Psoas muscle (tissue), 8 donors: ENCODE measurements at places on chromosomes 7 and 10. TPM values are rescaled to one million over a fixed set of nuclear protein-coding genes. Genes with fewer than 3 reads are reported as not detected.

Gene MEOX2
- 4.0 TPM for polyA plus RNA-seq

GRCh38 chr10:47112612-47113011, 187.4 kb upstream of the GDF10 start:
- no peak for DNase-seq
- no peak overlapping the region for H3K27ac ChIP-seq
- H3K27me3 ChIP-seq: no peaks in the 10 kb centered on the region
- H3K4me1 ChIP-seq: no peaks in the 10 kb centered on the region
- H3K36me3 ChIP-seq: no peaks in the 10 kb centered on the region
- no peak overlapping the region for H3K4me3 ChIP-seq

DNA sequence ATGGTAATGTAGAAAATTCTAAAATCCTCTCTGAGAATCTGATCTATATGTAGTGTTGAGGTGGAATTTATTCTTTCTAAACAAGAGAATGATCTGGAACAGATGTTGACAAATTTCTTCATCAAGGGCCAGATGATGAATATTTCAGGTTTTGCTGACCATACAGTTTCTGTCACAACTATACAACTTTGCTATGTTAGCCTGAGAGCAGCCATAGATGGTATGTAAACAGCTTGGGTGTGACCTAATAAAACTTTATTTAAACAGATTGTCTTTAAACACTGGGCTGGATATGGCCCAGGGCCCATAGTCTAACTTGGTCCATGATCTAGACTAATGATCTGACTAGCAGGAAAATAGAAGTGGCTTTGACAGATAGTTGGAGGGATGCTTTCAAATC, 213.6 kb upstream of the CELF2 start:
- DNase-seq: no peak
- H3K27ac ChIP-seq: no peak overlapping the region
- H3K4me1 ChIP-seq: no peaks in the 10 kb centered on the region
- H3K36me3 ChIP-seq: no peaks in the 10 kb centered on the region

Gene PTPRZ1
- 0.08 TPM for polyA plus RNA-seq

GRCh38 chr10:127979045-127979444, 72.1 kb downstream of the PTPRE start:
- H3K27me3 ChIP-seq: no peaks in the 10 kb centered on the region
- no peak overlapping the region for H3K4me3 ChIP-seq
- H3K27ac ChIP-seq: no peak overlapping the region

- no peak for DNase-seq
- no peaks in the 10 kb centered on the region for H3K36me3 ChIP-seq
- H3K27me3 ChIP-seq: no peaks in the 10 kb centered on the region
- H3K27ac ChIP-seq: no peak overlapping the region
- no peak overlapping the region for H3K4me3 ChIP-seq
Observed at GRCh38 chr10:80452069-80452468, 2.0 kb upstream of the TSPAN14 start.

- no peak overlapping the region for H3K4me3 ChIP-seq
- H3K27ac ChIP-seq: no peak overlapping the region
- H3K27me3 ChIP-seq: no peaks in the 10 kb centered on the region
Observed at GRCh38 chr10:113520690-113521474, 32.0 kb upstream of the HABP2 start.

Gene PPRC1
- 14.7 TPM for polyA plus RNA-seq

- no peaks in the 10 kb centered on the region for H3K4me1 ChIP-seq
- no peak for DNase-seq
- H3K36me3 ChIP-seq: peaks cover 22% of the 10 kb centered on the region
- H3K27ac ChIP-seq: no peak overlapping the region
Observed at GRCh38 chr10:103072276-103072675, 120.8 kb downstream of the NT5C2 start.

GRCh38 chr10:49307921-49308320, 9.0 kb downstream of the C10orf71 start:
- peaks cover 57% of the 10 kb centered on the region for H3K36me3 ChIP-seq
- no peak for DNase-seq
- no peaks in the 10 kb centered on the region for H3K27me3 ChIP-seq
- no peak overlapping the region for H3K27ac ChIP-seq

DNA sequence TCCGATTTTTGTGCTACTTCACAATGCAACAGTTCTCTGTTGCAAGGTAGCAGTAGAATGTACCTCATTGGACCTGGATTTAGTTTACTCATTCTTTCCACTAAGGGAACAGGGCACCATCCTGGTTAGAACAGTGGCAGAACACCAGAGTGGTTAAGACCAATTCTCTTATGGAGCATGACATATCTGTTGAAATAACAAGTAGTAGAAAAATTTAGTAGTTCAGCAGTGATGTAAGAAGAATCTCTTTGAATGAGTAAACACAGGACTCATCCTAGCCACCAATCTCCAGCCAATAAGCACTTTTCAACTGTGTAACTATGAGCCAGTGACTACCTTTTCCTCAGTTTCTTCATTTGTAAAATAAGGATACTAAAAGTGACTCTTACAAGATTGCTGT, 2.4 kb downstream of the ANKRD22 start:
- no peak for DNase-seq
- no peaks in the 10 kb centered on the region for H3K4me1 ChIP-seq
- peaks cover 4% of the 10 kb centered on the region for H3K27me3 ChIP-seq
- H3K27ac ChIP-seq: no peak overlapping the region
- no peak overlapping the region for H3K4me3 ChIP-seq
- no peaks in the 10 kb centered on the region for H3K36me3 ChIP-seq

DNA sequence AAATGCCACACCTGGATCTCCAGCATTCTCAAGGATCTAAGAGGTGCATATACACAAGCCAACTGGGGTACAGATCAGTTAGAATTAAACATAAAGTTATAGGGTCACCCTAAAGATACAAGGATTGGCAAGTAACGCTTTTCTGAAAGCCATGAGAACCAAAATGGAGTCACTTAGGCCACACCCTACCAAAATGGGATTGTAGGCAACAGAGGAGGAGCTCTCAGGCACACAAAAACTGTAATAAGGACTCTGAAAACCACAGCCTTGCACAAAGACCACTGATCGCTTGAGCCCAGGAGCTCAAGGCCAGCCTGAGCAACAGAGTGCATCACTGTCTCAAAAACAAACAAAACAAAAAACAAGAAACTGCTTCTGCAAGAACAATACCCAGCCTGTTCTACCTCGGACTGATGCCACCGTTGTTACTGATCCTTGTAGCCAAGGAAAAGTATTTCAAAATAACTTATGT, 35.5 kb downstream of the SVOPL start:
- H3K4me1 ChIP-seq: no peaks in the 10 kb centered on the region
- no peak overlapping the region for H3K4me3 ChIP-seq
- peaks cover 3% of the 10 kb centered on the region for H3K27me3 ChIP-seq
- H3K27ac ChIP-seq: no peak overlapping the region
- no peak for DNase-seq

GRCh38 chr10:81820418-81820817, 54.6 kb upstream of the NRG3 start:
- H3K27ac ChIP-seq: no peak overlapping the region
- H3K4me1 ChIP-seq: no peaks in the 10 kb centered on the region
- no peak overlapping the region for H3K4me3 ChIP-seq

DNA sequence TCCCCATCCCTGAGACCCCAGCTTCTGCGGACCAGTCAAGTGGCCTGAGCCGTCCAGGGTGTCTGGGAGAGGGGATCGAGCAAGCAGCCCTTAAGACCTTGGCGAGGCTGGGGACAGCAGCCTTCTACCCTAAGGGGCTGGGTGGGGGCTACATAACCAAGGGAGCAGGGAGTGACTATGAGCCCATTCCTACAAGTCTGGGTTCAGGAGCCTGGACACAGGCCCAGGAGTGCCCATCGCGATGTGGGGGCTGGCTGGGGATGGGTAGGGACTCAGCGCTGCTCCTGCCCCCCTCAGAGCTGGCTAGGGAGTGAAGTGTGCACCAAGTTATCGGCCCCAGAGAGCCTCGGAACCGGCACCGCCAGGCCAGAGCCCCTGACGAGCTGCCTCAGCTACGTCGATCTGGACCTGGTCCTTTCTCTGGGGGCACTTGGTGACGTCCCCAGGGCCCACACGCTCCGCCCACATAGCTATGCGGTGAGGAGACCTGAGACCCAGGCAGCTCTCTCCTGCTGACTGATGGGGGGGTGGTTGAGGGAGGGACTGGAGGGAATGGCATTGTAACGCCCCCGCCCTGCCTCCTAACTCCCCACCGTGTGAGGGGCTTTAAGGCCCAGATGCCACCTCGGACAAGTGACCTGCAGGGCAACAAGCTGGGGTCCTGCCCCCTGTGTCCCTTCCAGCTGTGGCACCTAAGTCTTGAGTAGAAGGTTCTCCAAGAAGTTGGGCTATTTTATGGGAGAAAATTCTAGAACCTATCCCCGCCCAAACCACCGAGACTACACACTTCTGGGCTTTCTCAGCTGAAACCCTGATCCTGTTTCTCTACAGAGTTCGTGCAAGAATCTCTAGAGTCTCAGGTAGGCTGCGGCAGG, 2.5 kb downstream of the SAP25 start:
- no peak overlapping the region for H3K4me3 ChIP-seq
- H3K4me1 ChIP-seq: no peaks in the 10 kb centered on the region
- peak; percentile 47 for DNase-seq
- H3K27ac ChIP-seq: no peak overlapping the region
- H3K36me3 ChIP-seq: peaks cover 38% of the 10 kb centered on the region
- H3K27me3 ChIP-seq: peaks cover 50% of the 10 kb centered on the region

DNA sequence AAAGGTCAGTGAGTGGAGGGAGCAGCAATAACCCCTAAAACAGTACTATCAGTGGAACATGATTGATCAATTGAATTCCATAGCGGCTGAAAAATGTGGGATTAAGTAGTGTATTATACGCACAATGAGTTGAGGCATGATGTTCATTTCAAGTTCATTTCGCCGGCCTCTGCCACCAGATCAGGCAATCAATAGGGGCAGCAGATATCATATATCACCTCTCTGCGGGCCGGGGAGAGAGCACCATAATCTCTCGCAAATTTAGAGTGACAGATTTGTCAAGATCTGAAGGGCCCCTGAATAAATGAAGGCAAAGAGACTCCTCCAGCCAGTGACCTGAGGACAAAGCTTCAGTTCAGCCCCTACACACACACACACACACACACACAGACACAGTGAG, 58.5 kb downstream of the PAX2 start:
- H3K4me1 ChIP-seq: no peaks in the 10 kb centered on the region
- H3K27ac ChIP-seq: no peak overlapping the region
- H3K4me3 ChIP-seq: no peak overlapping the region
- H3K27me3 ChIP-seq: no peaks in the 10 kb centered on the region

DNA sequence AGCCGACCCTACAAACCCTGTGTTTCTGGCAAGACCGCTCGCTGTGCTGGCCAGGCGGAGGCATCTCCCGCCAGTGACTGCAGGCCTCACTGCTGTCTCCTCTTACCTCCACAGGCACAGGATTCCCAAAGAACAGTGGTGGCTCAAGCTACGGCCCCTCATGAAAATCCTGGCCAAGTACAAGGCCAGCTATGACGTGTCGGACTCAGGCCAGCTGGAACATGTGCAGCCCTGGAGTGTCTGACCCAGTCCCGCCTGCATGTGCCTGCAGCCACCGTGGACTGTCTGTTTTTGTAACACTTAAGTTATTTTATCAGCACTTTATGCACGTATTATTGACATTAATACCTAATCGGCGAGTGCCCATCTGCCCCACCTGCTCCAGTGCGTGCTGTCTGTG, 36.2 kb downstream of the PITRM1 start:
- no peaks in the 10 kb centered on the region for H3K27me3 ChIP-seq
- H3K27ac ChIP-seq: peak overlapping the region; percentile 87
- peak overlapping the region; percentile 48 for H3K4me3 ChIP-seq
- H3K4me1 ChIP-seq: peaks cover 24% of the 10 kb centered on the region

DNA sequence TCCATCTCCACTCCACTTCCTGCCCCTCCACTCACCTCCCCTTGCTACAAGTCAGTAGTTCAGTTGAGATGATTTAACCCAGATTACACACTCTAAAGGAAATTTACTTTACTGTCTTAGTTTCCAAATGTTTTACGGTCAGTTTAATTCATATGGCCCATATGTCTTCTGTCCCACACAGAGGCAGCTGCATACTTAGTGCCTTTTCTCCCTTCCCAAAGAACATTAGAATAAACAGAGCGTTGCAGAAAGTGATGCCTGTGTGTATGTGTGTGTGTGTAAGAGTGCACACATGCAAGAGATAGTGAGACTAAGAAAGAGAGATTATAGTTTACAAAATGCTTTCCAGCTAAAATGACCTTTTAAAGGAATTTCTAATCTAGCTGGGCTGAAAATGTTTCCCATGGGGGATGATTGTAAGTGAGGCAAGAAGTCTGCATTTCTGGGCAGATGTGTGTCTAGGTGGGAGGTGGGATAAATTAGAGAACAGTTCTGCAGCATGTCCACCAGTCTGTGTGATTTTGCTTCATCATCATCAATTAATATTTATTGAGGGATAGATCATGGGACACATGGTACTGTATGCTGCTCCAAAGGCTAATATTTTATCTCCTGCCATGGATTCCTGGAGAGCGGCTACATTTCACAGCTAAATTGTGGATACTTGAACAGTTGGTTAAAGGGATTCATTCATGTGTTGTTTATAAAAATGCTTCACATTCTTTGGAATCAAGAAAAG, 81.5 kb downstream of the NXPH1 start:
- DNase-seq: no peak
- H3K27me3 ChIP-seq: no peaks in the 10 kb centered on the region
- H3K36me3 ChIP-seq: no peaks in the 10 kb centered on the region
- no peak overlapping the region for H3K27ac ChIP-seq

DNA sequence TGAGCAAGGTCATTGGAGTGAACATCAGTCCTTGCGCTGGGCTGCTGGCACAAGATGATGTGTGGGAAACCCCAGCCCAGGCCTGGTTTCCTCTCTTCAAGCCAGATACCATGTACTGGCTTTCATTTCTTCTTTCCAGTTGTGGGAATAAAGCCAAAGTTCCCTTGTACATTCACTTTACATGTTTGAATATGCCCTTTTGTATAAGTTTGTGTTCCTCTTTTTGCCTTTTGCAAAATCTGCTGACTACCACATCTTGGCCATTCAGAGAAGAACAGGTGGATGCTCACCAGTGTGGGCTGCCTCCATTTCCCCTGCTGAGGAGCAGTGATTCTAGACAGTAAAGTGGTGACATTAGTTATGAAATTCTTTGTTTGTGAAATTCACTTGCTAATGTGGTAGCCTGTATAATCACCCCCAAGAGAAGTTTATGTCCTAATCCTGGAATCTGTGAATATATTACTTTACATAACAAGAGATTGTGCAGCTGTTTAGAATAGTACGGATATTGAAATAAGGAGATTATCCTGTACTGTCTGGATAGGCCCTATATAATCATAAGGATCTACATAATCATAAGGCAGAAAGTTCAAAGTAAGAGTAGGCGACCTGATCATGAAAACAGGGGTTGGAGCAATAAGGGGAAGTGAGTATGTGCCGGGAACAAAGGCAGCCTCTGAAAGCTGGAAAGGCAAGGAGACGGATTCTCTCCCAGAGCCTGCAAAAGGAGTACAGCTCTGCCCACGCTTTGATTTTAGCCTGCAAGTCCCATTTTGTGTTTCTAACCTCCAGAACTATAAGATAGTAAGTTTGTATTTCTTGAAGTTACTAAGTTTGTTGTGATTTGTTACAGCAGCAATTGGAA, 18.8 kb upstream of the AOAH start:
- no peaks in the 10 kb centered on the region for H3K36me3 ChIP-seq
- no peaks in the 10 kb centered on the region for H3K4me1 ChIP-seq
- no peak overlapping the region for H3K27ac ChIP-seq
- no peak overlapping the region for H3K4me3 ChIP-seq
- DNase-seq: no peak

Gene CLDN3
- polyA plus RNA-seq: 0.16 TPM
